ENCODE measurements at places on chromosomes 5 and 9.

GRCh38 chr9:88237991-88238571, 99.8 kb upstream of the SPATA31C2 start:
- no peak for DNase-seq

DNA sequence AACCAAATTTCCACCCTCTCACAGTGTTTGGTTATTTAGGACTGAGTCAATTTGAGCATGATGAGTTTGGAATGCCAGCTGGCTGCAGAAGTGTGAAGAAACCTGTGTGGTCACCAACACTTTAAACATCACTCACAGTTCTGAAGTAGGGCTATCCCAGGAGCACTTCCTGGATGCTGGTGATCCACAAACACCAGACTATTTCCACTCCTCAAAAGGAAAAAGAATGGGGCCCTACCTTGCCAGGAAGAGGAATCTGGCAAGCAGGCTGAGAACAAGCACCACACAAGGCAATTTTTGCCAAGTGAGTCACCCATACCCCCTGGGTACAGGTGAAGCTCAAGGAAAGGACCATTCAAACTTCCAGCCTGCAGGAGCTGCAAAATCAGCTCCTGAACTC, 294.2 kb upstream of the PTGER4 start:
- DNase-seq, result no peak

GRCh38 chr5:155827949-155828348, 499.0 kb upstream of the SGCD start:
- no peak for DNase-seq

DNA sequence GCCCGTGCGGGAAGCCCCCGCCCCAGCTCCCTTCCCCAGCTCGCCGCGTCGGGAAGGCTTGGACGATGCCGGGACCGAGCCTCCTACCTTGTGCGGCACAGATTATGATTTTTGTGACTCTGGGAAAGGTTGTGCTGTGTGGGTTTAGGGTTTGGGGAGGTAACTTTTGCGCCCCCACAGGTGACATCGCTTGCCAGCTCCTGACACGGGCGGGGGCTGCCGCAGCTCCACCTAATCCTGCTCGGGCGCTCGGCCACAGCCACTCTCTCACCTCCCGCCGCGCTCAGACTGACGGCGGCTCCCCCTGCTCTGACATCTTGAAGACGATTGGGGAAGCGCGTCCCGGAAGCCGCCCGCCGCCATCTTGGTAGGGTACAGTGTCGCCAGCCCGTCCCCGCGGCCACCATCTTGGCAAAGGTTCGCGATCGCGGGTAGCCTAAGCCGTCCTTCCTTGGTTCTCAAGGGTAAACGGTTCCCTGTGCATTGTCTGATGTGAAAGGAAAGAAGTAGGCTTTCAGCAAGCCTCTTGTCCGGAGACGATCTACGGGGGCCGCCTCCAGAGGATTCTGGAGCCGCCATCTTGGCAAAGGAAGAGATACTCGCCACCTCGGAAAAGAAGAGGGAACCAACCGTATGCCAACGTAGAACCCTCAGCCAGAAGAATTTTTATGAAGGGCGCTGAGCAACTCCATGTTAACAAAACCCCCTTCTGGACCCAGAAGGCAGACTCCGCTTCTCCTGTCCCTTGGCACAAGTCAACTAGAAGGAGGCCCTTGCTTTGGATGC, 1.8 kb upstream of the NR3C1 start:
- DNase-seq, result peak; percentile 81

DNA sequence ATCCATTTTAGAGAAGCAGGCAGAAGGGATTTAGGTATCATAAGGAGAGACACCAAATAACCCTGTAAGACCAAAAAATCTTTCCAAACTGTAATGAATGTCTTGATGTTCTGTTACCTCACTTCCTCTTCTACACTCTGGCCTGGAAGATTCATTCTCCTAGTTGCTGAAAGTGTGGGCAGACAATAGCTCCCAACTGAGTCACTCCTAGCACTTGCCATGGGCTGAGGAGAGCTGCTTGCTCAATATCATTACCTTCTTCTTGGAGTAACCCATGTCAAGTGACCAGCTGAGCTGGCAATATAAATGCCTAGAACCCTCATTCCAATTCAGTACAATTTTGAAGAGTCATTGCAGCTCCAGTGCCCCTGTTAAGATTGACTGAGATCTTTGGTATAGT, 1985.5 kb upstream of the CDH6 start:
- no peak for DNase-seq

GRCh38 chr9:91028166-91028827, 226.7 kb downstream of the SYK start:
- no peak for DNase-seq

GRCh38 chr9:106859957-106860720, 2.8 kb upstream of the ZNF462 start:
- no peak for DNase-seq

DNA sequence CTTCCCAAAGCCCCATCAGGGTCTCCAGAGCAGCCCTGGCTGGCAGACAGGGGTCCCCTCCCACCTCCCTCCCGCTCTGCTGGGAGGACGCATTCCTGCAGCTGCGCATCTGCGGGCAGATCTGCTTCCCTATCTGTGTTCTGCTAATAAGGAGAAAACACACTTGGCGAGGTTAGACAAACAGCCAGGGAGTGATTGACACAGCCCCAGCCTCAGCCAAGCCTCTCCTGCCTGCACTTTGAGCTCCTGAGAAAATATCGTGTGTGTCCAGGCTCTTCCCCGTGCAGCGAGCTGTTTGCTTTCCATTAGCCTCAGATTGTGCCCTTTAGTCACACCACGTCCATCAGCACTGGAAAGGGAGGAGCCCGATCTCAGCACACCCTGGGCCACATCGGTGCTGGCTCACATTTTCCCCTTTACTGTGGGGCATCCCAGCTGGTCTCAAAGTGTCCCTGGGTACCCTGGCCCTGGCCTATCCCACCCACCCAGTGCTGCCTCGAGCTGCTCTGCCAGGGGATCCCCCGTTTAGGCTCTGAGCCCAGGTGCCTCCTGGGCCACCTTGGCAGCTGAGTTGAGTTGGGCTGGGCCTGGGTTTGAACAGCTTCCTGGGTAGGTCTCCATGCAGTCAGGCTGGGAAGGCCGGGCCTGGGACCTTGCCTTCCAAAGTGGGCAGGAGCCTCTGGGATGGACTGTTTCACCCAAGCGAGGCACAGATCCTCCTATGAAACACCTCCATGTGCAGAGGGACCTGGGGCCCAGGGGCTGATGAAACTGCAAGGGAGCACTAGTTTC, 61.1 kb downstream of the BARX1 start:
- peak; percentile 66 for DNase-seq

DNA sequence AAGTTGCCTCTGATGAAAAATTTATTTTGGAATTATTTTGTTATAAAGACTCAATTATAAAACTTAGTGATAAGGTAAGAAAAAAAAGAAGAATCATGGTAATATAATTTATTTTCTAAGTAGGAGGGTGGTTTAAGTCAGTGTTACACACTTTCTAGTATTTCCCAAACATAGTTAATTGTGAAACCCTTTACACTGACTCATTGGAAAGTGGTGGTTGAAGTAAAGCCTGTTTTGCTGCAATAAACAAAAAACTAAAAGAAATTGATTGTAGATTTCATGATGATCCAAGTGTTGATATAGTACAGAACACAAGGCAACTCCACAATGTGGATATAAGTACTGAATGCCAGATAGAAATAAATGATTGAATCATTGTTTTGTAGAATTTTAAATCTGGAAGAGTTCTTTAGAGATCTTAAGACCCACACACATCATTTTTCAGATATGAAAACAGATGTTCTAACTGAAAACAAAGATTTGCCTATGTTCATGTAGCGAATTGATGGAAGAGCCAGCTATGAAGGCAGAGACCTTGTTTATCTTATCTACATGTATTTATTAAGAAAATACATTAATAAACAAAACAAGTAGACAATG, 539.8 kb downstream of the PRELID2 start:
- DNase-seq, result no peak

GRCh38 chr5:24110004-24110615, 534.7 kb downstream of the CDH10 start:
- DNase-seq, result peak; percentile 69

DNA sequence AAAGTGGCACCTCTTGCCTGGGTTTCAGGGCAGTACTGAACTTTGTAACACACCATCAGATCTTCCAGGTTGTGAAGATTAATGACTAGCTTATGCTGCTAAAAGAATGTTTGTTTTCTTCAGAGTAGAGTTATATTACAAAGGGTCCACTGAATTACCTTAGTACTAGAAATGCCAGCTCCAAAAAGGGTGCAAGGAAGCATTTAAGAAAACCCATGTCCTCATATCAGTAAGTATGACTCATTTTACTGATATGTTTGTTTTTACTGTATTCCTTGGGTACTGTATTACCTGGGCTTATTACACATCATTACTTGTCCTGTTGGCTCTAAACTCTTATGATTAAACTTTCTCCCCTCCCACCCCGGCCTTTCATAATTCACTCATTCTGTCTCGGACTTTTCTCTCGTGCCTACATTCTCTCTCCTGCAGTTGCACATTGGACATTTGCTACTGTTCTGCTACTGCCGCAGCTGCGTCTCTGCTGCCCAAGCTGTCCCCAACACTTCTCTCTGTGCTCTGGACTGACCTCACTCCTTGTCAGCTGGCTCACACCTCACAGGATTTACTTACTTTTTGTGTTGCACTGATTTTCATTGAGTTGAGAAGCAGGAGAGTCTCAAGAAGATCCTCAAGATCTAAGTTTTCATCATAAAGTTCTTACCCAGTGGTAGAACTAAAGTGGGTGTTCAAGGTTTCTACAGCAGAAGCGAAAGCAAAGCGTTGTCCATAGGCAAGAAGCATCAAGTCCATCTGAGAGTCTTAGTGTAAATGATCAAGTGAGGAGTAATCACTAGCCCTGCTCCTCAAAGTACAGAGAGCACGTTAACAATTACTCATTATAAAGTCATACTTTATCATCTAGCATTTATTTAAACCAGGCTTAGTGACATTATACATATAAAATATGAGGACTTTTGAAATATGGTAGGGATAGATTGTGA, 53.2 kb upstream of the C9orf72 start:
- no peak for DNase-seq

GRCh38 chr5:11894992-11895391, 9.3 kb downstream of the CTNND2 start:
- no peak for DNase-seq

DNA sequence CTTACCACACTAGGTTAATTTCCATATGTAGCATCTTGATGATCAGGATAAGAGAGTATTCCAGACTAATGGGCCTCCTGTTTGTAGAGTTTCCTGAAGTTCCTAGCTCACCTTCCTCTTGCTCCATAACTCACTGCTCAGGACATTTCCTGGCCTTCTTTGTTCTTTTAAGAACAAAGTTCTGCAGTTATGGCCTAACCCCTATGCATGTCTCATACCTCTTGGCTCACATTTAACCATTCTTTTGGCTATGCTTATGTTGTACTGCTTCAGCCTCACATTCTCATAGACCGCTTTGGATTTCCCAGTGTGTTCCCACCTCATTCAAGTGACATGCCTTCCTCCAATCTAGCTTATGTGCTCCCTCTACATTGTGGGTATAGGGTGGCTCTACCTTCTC, 40.5 kb upstream of the HMGCS1 start:
- no peak for DNase-seq

DNA sequence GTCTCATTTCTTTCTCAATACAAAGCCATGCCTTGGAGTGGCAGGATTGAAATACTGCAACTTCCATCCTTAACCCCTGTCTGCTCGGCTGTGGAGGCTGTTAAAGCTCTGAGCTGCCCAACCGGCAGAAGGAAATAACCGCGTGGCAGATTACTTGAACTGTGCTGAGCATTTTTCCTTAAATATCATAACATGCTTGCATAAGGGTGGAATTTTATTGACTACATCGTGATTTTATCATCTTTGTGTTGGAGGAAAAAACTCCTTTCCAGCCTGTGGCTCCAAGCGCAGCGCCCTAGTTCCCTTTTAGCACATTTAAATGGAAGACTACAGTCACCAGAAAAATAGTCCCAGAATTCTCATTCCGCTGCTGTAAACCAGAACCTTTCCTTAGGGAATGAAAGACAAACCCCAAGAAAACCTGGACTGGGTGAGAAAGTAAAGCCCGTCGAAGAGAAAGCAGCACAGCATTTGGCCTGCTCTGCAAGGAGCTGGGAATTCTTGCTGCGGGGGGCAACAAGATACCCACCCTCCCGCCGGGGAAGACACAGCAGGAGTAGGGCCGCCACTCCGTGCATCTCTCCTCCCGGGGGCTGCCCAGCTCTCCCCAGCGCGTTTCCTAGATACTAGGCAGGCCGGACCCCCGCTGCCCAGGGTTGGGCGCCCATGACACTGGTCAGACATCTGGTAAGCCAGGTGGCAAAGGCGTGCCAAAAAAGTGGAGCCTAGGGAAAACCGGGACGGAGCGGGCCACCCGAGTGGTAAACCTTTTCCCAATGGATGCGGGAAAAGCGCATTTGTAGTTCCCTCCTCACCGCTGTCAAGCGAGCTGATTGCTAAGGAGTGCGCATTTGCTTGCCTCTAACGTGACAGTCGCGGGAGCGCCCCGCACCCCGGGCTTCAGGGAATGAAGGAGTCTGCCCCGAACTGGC, 1.3 kb downstream of the SHC3 start:
- no peak for DNase-seq

- DNase-seq, result peak; percentile 90
Observed at GRCh38 chr5:16931334-16932110, 4.6 kb downstream of the MYO10 start.

DNA sequence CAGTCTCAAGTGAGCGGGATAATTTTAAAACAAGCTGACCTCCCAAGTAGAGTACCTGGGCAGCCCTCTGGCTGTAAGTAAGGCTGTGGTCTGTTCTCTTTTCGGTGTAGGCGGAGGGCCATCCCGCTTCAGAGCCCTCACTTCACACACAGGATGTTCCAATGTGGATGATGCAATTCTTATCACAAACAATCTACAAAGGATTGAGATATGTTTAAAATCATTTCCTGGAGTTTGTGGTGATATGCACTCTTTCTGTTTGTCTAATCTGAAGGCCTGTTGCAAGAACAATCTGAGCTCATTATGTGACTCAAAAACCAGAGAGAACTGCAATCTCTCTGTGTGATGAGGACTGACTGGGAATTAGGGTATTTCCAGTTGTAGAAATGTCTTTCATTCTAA, 42.5 kb downstream of the ITGA2 start:
- no peak for DNase-seq

GRCh38 chr9:30722065-30722464, 1662.4 kb upstream of the ACO1 start:
- DNase-seq, result no peak

DNA sequence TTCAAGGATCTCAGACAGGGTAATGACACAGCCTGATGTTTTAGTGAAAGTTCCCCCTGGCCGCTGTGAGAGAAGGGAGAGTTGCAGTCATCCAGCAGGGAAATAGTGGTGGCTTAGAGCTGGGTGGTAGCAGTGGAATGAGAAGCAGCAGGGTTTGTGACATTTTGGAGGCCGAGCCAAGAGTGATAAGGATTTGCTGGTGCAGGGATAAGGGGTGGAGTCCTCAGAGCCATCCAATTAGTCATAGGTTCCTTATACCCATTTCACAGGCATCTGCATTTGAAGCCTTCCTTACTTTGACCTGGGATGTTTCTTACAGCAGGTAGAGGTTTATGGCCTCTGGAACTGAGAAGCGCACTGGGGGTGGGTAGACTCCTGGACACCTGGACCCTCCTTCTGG, 12.8 kb downstream of the JADE2 start:
- no peak for DNase-seq

GRCh38 chr5:30098940-30099339, 1094.5 kb upstream of the CDH6 start:
- no peak for DNase-seq

- peak; percentile 14 for DNase-seq
Observed at GRCh38 chr5:146048994-146049703, 56.2 kb downstream of the PLAC8L1 start.
